NCI-H2171 treated with DMSO at 0.1 percent for 48 hours (cell line): ENCODE measurements at places on chromosomes 13 and 19.

DNA sequence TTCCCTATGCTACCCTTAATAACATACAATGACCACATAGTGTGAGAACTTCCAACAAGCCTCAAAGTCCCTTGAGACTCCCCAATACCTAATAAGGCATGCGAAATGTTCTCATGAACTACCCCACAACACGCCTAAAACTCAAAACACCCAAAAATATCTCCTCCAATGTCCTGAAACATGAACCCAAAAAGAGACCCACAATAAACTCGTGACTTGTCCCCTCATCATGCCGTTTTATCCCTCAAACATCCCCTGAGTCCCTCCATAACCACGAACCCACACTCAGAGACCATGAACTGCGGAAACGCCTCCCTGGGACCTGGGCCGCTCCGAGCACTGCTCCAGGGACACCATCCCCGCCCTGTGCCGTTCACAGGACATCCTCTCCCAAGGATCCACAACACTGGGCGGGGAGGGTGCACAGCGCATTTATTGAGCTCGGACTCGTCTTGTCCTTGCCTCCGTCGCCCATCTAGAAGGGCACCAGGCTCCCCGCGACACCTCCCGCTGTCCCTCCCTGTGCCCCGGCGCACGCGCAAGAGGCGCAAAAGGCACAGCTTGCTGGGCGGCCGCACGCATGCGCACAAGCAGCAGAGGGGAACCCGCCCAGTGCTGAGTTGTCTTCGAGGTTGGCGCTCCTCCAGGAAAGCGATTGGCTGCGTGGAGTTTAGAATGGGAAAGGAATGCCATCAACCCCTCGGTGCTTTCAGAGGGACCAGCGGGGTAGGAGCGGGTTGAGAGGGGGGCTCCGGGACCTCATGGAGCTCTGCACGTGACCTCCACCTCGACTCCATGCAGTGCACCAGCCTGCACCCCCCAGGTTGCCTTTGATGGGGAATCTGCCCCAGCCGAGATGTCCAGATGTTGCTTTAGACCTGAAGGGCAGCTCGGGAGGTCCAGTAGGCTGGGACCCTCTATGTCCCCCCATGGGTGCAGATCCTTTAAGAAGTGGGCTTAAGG is 8.8 kb downstream of the FXYD3 start:
- peak; percentile 93 for DNase-seq

DNA sequence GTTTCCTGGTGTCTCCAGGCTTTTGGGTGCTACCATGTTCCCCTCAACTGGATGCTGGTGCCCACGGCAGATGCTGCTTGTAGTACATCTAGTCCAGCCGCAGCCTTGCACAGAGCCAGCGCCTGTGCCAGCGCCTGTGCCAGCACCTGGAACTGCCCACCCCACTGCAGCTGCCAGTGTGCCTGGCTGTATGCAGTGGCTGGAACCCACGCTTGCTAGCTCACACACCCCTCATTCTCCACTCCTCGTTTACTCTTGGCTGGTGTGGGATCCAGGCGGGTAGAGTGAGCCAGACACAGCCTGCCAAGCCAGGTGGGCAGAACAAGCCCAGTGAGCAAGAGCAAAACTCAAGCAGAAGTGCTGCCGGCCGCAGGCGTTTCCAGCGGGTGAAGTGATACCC is 428.6 kb downstream of the SLITRK1 start:
- DNase-seq, result no peak

DNA sequence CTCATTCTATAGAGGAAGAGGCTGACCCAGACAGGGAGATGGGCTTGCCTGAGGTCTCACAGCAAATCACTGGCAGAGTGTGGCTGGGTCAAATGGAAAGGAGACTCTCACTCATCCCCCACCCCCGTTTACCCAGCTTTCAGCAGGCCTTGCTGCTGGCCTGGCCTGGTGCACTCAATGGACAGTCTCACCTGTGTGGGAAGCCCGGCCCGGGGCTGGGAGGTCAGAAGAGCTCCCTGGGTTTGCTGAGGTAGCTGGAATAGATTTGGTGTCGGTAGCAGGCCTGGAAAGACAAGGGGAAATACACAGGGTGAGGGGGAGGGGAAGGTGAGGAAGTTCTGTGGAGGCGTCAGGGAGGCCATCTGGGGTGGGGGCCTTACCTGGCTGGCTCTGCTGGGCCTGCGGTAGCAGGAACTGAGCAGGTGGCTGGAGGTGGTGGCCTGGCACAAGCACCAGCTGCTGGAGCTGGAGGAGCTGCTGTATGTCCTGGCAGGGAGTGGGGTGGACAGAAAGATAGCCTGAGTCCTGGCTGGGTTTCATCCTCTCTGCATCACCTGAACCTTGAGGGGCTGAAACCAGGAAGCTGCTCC is 23.5 kb downstream of the ZNF574 start:
- peak; percentile 25 for DNase-seq

GRCh38 chr19:23415561-23416191 is 20.4 kb upstream of the ZNF91 start:
- DNase-seq, result no peak

DNA sequence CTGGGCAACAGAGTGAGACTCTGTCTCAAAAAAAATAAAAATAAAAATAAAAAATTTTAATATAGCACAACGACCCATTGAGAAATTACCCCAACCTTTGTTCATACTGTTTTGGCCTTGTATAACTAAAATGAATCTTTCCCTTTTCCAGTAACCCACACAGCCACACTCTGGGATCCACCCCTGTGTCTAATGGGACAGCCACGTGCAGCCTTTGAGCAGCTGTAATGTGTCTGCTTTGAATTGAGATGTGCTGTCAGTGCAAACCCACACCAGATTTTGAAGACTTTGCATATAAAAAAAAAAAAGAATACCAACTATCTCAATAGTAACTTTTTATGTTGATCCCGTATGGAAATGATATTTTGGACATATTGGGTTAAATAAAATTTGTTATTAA is 112.7 kb upstream of the UBL3 start:
- DNase-seq, result no peak

DNA sequence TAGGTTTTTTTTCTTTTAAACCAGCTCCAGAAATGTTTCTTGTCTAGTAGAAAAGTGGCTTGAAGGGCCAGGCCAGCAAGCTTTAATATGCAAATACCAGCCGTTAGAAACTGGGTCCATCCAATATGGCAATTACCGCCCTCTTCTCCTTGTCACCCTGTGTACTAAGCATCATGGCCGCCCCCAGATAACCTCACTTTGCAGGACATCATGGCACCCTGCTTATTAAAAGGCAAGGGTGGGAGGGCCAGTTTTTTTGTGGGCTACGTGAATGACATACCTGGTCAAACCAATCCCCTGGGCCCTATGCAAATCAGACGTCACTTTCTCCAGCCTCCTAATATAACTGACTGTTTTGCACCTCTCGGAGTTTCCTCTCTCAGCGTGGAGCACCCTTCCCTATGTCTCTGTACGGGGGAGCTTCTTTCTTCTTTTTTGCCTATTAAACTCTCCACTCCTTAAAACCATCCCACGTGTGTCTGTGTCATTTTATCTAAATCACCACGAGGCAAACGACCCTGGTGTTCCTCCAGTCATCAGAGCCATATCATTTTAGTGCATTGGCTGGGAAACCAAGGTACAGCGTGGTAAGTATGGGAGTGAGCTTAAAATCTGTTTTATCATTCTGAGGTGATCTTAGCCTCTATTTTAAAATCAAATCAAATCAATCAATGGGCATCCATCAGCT is 27.7 kb downstream of the OXGR1 start:
- no peak for DNase-seq

GRCh38 chr13:47110833-47111240 is 214.0 kb upstream of the HTR2A start:
- DNase-seq, result no peak

- peak; percentile 58 for DNase-seq
These were observed 588 bp upstream of the DPY19L3 start for GRCh38 chr19:32404933-32405430.

DNA sequence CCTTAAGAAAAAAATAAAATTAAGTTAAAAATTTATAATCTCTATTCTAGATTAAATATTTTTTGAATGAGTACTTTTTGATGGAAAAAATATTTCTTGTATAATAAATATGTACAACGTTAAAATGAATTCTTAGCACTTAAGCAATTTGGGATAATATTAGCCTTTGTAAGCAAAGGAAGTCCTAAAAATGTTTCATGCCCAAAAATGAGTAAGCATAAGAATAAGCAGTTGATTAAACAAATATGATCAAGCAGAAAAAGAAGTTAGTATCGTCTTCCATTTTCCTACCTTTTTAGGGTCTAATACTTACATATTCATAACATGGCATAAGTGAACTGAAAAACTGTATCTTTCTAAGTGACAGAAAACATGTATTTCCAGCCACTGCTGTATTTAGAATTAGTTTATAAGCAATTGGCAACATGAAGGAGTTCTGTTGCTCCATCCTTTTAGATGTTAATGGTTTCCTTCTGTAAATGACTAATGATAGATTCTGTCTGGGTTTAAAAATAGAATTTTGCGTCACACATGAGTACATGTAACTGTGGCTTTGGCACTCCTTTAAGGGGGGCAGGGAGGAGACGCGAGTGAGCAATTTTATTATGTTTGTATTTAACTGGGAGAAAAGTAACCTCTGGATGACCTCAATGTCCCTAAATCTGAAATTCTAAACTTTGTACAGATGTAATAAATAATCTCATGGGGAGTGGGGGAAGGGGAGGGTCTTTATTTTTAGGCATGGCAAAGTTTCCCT is 237.4 kb downstream of the RGCC start:
- DNase-seq, result no peak

GRCh38 chr19:46022061-46022430 is 807 bp downstream of the PGLYRP1 start:
- DNase-seq, result no peak

- DNase-seq, result no peak
These were observed 1.4 kb downstream of the ZNF324 start for GRCh38 chr19:58468216-58468839.

DNA sequence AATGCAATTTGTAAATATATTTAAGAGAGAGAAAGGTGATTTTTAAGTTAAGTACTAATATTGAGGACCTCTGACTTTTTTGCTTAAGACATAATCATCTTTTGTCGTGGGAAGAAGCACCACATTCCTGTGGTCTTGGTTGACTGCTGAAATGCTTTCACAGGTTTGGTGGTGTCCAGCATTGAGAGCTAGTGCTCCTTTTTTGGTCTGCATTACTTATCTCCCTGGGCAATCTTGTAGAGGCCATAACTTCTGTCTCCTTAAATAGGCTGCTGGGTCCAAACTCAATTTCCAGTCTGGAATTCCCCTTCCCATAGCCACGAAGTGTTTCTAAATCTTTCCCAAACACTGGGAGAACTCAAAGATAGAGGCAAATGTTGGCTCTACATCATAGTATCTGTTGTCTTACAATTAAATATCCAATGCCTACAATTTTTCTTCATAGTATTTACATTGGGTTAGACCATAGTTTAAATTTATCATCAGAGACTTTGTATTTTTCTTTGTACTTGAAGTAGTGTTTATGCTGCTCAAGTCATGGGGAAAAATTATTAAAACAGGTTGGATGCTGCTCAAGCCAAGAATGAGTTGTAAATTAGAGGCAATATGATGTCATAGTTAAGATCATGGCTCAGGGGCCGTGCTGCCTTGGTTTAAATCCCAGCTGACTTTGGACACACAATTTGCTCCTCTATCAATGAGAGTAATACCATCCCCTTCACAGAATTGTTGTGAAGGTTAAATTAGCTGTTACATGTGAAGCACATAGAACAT is 105.6 kb downstream of the POSTN start:
- DNase-seq, result no peak

GRCh38 chr19:2056837-2057192 is 5.8 kb upstream of the MKNK2 start:
- DNase-seq, result no peak

DNA sequence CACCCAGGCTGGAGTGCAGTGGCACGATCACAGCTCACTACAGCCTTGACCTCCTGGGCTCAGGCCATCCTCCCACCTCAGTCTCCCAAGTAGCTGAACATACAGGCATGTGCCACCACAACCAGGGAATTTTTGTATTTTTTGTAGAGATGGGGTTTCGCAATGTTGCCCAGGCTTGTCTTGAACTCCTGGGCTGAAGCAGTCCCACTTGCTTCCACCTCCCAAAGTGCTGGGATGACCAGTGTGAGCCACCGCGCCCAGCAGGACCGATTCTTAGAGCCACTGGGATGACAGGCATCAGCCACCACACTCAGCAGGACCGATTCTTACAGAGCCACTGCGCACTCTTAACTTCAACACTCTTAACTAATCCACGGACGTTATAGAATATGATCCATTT is 54.9 kb upstream of the RANBP3 start:
- no peak for DNase-seq

GRCh38 chr19:19514215-19514657 is 1.1 kb downstream of the TSSK6 start:
- DNase-seq, result no peak

GRCh38 chr19:2231621-2232221 is 4.4 kb downstream of the PLEKHJ1 start:
- peak; percentile 14 for DNase-seq

- no peak for DNase-seq
These were observed 379.6 kb downstream of the TSHZ3 start for GRCh38 chr19:30969591-30969990.

DNA sequence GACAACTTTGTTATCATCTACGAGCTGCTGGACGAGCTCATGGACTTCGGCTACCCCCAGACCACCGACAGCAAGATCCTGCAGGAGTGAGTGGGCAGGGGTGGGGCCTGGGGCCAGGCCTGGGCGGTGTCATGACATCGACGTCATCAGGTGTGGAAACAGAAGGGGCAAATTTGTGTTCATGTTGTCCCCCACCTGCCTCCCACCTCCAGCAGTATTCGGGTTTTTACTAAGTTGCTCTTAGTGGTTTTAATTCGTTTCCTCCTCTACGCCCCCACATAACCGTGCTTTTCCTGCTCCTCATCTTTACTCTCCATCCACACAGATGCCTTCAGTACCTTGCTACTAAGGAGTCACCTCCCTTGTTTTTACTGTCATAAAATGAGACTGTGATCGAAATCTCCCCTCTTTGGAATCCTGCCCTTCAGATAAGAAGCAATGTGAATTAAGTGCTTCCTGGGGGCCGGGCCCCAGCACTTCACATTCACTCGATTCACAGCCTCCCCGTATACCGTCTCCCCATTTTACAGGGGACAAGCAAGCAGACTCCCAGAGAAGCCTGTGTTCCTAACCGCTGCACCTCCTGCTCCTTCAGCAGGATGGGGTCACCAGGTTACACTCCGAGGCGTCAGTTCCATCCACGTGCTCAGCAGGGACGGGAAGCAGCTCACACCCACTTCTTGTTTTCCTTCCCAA is 10.5 kb downstream of the AP1M1 start:
- DNase-seq, result no peak

GRCh38 chr13:79678100-79678499 is 197.1 kb downstream of the NDFIP2 start:
- no peak for DNase-seq

DNA sequence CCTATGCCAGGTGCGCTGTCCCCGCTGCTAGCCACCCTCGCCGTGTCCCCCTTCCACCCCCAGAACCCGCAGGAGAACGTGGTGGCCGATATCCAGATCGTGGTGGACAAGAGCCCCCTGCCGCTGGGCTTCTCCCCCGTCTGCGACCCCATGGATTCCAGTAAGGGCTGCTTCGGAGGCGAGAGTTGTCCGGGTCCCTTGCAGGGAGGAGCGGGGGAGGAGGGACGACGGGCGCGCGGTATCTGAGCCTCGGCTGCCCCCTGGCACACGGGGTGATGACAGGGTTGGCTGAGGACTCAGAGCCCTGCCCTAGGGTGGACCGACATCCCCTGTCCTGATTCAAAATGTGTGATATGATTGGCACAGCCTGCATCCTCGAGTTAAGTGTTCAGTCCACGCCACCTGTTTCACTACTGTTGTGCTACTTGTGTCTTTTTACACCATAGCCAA is 653 bp downstream of the MVB12A start:
- DNase-seq, result peak; percentile 18

- DNase-seq, result peak; percentile 10
These were observed 21.1 kb downstream of the PROSER1 start for GRCh38 chr13:39016787-39017186.

- no peak for DNase-seq
These were observed 89.9 kb upstream of the STARD13 start for GRCh38 chr13:33375421-33375820.
